ENCODE measurements at places on chromosomes 16 and 17.

DNA sequence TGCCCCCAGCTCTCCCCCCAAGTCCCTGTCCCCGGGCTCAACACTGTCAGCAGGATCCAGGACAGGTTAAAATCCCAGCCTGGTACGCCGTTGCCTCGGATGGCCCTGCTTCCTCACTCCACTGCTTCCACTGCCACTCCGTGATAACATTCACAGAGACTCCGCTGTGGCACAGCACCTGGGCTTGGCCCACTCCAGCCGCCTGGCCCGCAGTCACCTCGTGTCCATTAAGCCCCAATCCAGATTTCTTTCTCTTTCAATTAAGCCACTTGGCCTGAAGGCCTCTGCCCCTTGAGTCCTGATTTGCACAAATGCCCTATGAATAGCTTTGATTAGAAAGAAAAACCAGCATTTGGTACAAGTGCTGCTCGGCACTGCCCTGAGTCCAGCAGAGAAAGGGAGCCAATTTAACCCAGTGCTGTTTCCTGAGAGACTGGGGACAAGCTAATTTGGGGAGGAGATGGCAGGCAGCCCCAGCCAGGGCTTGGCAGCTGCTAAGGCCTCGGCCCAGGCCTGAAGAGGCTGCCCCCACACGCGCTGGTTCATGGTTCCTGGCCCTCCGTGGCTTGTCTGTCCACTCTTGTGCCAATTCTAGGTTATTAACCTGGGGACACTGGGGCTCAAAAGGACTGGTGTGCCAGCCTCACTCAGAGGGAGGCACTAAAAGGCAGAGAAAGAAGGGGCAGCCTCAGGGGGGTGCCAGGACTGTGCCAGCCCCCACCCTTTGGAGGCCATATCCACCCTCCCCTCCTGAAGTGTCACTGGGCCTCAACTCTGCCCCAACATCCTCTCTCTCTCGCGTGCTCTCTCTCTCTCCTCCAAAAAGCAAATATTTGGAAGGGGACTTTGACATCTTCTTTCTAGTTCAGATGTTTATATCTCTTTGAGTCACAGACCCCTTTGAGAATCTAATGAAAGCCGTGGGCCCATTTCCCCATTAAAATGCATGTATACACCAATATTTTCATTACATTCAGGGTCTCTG is 29.8 kb upstream of the SPPL2C start:
- no peak for DNase-seq

DNA sequence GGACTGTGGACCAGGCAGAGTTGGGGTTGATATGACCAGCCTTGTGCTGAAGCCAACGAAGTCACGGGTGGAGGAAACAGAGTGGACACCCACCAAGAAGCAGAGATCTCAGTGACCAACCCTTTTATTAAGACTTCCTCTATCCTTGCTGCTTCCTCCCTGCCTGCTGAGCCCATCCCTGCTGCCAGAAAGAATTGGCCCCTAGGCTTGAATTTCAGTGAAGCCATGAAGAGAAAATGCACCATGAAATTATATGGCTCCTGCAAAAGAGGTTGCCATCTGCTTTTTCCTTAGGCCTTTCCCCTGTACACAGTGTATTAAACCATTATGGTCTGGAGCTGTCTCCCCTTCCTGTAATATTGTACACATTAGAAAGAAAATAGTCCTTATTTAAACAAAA is 246.7 kb downstream of the HS3ST3B1 start:
- DNase-seq = no peak

GRCh38 chr17:76551685-76552084 is 11.8 kb downstream of the PRCD start:
- DNase-seq = no peak

GRCh38 chr17:14352136-14352535 is 51.3 kb downstream of the HS3ST3B1 start:
- DNase-seq = peak; percentile 62

DNA sequence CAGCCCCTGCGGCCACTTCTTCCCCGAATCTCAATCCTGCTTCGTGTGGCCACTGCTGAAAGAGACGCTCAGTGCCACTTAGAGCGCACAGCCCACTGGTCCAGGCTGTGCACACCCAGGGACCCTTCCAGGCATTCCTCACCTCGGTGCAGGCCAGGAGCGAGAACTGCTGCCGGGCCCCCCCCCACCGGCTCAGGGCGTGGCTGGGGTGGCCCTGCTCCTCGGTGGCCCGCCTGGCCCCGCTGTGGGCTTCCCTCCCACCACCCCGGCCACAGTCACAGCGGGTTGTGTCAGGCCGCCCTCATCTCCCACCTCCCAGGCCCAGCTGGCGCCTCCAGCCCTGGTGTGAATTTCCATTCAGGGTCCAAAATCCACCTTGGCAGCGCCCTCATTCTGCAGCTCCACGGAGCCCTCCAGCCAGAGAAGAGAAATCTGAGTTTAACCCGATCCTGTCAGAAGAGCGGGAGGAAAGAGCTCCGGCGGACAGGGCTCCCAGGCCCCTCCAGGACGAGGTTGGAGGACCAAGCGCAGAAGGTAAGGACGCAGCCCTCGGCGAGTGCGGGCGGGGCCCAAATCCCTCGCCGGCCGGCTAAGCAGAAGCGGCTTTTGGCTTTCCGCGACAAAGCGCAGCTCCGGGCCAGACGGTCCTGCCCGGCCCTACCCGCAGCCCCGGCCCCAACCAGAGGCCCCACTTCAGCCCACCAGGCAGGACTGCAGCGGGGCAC is 12.0 kb downstream of the TBC1D16 start:
- DNase-seq = no peak

DNA sequence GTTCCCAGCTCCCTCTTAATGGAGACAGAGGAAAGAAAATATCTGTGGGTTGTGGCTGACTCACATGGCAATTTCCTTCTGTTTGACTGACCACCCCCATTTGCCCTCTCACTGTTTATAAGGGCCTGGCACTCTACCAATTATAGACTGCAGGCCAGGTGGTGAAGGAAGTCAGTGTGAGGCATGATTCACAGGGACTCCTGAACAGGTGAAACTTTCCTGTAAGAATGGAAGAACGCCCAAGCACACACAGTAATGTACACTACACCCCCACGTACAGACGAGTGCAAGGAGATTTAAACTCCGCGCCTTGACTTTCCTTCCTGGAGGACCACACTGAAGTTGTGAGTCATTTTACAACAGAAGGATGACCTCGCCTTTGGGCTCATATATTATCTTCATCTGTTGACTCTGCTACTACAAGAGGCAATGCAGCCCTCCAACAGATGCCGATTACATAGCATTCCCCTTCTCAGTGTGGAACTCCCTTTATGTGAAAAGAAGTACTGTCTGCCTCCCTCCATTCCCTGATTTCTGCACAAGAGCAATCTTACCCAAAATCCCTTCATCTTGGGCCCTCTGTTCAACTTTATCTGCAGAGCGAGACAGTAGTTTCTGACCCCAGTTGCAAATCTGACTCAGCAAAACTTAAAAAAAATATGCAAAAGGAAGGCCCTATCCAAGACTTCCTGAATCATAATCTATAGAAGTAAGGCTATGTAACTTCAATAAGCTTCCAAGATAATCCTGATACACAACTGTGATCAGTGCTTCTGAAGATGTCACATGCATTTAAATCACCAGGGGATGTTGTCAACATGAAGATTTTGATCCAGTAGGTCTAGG is 163.6 kb downstream of the SHISA6 start:
- no peak for DNase-seq

DNA sequence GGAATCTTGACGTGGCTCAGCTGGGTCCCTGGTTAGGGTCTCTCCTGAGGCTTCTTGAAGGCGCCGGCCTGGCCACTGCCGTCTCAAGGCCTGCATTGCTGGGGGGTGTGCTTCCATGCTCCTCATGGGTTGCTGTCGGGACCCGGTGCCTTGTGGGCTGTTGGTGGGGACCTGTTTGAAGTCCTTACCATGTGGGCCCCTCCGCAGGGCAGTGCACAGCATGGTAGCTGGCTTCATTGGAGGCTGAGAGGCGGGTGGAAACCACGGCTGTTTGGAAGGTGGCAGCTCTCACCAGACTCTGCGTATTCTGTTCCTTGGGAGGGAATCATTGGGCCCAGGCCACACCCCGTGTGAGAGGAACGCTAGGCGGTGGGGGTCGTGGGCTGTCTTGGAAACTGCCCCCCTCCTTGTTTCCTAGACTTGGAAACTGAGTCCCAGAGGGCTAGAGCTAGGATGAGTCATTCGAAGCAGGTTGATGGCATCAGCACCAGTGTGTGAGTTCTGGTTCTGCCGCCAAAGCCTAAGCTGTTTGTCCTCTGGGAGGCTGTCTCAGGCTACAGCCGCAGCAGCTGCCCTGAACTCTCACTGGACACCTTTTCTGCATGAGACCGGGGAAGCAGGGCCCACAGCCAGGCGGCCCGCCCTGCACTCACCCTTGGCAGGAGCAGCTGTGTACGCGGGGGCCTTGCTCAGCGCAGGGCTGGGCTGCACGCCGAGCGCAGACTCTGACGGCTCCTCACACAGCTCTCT is 35.2 kb downstream of the ZNF750 start:
- no peak for DNase-seq

- no peak for DNase-seq
Observed at GRCh38 chr16:57123974-57124674, 31.7 kb downstream of the CPNE2 start.

GRCh38 chr17:15133143-15133542 is 132.0 kb downstream of the PMP22 start:
- no peak for DNase-seq

DNA sequence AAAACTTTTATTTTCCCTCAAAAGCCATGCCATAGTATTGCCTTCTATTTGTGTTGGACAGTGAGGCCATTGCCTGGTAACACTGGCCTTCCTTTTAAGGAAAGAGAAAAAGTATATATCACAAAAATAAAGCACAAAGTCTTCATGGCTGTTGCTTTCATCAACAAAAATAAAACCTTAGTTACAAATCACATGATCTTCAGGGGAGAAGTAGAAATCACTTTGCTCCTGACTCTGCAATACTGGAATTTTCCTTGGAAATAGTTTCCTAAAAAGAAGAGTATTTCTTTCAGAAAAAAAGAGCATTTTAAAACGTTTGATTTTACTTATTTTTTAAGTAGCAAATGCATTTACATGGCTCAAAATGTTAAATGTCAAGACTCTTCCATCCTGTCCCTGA is 41.9 kb downstream of the FAM20A start:
- peak; percentile 32 for DNase-seq

GRCh38 chr17:63823659-63824331 is 3.4 kb upstream of the PSMC5 start:
- DNase-seq = no peak

DNA sequence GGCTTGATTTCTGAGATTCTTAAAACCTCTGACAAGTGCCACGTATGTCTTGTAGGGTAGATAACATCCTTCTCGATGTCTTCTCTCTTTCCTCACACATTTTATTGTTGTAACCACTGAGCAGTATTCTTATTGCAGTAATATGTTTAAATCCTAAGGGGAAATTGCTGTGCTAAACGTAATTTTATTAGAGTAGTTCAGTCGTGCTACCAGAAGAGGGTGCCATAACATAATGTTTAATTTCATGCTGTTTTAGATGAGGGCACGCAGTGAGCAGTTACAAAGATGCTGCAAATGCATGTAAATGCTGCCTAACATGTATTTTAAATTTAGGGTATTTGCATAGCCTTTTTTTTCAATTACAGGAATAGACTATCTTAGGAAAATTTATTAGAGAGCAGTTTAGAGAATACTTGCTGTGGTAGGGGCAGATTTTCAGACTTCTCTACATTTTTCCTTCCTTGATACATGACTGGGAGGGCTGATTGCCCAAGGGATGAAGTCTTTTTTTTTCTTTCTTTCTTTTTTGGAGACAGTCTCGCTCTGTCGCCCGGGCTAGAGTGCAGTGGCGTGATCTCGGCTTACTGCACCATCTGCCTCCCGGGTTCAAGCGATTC is 51.7 kb downstream of the GAN start:
- peak; percentile 41 for DNase-seq

DNA sequence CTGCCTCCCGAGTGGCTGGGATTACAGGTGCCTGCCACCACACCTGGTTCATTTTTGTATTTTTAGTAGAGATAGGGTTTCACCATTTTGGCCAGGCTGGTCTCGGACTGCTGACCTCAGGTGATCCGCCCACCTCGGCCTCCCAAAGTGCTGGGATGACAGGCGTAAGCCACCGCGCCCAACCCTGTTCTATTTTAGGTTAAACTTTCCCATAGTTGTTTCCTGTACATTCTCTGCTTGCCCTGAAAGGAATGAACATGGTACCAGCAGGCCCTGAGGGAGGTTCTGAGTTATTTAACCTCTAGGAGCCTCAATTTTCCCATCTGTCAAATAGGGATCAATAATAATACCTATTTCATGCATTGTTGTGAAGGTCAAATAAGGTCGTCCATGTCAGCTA is 11.0 kb upstream of the CDH5 start:
- no peak for DNase-seq

GRCh38 chr16:61946019-61946418 is 90.2 kb downstream of the CDH8 start:
- DNase-seq = no peak

DNA sequence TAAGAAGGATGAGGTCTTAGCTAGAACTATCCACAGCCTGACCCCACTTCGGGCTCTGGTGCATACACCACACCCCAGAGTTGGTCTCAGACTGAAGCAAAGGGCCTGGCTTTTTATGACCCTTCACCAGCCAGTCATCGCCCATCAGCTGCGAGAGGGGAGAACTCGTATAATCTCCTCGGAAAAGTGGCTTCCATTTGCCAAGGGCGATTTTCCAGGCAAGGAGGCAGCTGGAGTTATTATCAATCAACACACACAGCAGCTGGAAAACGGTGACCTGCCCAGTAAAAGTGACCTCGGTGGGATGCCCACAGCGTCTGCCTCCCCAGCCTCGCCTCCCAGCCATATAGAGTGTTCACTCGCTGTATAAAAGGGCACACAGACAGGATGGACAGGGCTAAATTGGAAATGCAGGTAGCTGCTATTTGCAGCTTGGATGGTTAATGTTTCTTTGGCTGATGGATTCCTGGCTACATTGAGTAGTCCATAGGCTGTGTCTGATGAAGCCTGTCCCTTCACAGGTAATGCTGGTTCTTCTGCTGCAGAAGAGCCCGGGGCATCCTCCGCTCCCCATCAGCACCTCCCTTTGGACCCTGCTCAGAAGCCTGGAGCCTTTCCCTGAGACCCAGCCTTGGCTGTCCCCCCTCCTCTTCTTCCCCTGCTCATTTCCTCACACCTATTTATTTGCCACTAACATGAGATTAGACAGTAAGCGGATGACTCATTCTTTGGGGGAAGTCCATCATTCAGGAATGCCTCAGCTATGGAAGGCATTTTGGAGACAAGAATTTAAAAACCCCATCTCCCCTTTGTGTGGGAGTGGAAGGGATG is 45.7 kb downstream of the TMEM186 start:
- DNase-seq = no peak

GRCh38 chr17:37770631-37771518 is 26.0 kb upstream of the HNF1B start:
- peak; percentile 80 for DNase-seq

GRCh38 chr16:72848759-72849664 is 198.9 kb downstream of the ZFHX3 start:
- peak; percentile 55 for DNase-seq

GRCh38 chr16:67304020-67304419 is 22.5 kb downstream of the KCTD19 start:
- no peak for DNase-seq

- DNase-seq = no peak
Observed at GRCh38 chr16:58649707-58650106, 20.1 kb upstream of the CNOT1 start.

GRCh38 chr17:43976963-43977837 is 23.5 kb upstream of the PYY start:
- DNase-seq = no peak

- no peak for DNase-seq
Observed at GRCh38 chr17:66387392-66387981, 85.1 kb downstream of the PRKCA start.
